NCI-H510A treated with DMSO at 0.1 percent for 48 hours (cell line): ENCODE measurements at places on chromosomes 3 and 15.
A peak's percentile ranks its signal among the peaks of the same experiment; 100 is the strongest.

DNA sequence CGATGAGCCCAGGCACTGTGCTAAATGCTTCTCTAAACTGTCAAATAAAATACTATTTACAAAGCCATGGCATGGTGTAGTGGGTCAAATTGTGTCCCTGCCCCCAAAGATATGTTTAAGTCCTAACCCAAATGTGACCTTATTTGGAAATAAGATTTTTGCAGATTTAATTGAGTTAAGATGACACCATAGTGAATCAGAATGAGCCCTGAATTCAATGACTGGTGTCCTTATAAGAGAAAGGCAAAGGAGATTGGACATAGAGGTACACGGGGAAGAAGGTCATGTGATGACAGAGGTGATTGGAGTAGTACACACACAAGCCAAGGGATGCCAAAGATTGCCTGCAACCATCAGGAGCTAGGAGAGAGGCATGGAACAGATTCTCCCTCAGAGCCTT is 121.6 kb upstream of the VEPH1 start:
- DNase-seq, result no peak

GRCh38 chr3:102466001-102466400 is 31.2 kb downstream of the ZPLD1 start:
- DNase-seq, result no peak

- DNase-seq, result no peak
Observed at GRCh38 chr3:87354398-87354797, 78.0 kb upstream of the POU1F1 start.

- no peak for DNase-seq
Observed at GRCh38 chr3:123378409-123378915, 70.4 kb downstream of the ADCY5 start.

DNA sequence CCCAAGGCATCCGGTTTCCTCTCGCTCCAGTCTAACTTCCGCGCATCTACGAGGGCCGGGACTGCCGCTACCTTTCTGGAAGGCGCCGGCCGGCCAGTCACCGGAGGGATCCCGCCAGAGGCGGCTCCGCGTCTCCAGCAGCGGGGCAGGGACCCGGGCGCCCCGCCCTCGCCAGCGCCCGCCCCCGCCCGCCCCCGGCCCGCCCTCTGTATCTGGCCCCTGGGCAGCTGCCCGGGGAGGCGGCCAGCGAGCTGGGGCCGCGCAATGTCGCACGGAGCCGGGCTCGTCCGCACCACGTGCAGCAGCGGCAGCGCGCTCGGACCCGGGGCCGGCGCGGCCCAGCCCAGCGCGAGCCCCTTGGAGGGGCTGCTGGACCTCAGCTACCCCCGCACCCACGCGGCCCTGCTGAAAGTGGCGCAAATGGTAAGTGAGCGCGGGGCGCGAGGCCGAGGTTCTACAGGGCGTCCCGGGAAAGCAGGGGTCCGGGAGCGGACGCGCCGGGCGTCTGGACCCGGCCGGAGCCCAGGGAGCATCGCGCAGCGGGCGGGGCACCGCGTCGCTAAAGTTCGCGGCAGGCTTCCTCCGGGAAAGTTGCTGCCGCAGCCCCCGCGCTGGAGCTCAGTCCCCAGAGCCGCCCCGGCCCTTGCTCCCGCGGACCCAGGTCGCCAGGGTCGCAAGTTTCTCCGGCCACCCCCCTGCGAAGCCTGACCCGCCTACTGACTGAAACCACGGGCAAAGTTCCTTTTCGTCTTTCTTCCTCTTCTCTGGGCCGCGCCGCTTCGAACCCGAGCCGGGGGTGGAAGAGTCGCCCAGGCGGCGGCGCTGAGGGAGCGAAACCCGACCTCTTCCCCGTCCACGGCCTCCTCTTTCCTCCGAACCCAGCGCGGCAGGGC is at the start of gene CMTM7:
Gene CMTM7, plus strand, starts transcription at position 211 of the 893 bp plus-strand sequence. Its CDS starts 54 bp downstream, at position 265.
- DNase-seq, result peak; percentile 32

- no peak for DNase-seq
Observed at GRCh38 chr3:141915766-141916165, 39.3 kb downstream of the ATP1B3 start.

- no peak for DNase-seq
Observed at GRCh38 chr15:61003437-61004218, 225.5 kb downstream of the RORA start.

DNA sequence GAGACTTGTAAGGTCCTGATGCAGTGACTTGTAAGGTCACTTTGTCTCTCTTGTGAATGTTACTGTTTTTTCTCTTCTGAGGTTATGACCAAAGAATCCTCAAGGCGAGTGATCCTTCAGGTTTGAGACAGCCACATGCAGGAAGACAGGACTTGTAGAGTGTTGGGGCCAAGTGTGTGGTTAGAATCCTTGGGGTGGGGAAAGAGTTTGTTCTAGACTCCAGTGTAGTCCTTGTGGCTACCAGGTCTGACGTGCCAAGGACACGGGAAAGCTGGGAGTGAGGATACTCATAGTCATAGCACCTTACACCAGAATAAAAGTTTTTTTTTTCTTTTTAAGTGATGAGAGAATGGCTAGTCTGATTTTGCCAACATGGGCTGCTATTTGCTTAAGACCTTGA is 7.3 kb upstream of the SACM1L start:
- DNase-seq, result no peak

GRCh38 chr3:8282541-8283165 is 219.0 kb upstream of the LMCD1 start:
- no peak for DNase-seq

- DNase-seq, result no peak
Observed at GRCh38 chr15:32870240-32871033, 152.6 kb downstream of the GREM1 start.

- DNase-seq, result no peak
Observed at GRCh38 chr3:192422997-192423342, 304.4 kb downstream of the FGF12 start.

DNA sequence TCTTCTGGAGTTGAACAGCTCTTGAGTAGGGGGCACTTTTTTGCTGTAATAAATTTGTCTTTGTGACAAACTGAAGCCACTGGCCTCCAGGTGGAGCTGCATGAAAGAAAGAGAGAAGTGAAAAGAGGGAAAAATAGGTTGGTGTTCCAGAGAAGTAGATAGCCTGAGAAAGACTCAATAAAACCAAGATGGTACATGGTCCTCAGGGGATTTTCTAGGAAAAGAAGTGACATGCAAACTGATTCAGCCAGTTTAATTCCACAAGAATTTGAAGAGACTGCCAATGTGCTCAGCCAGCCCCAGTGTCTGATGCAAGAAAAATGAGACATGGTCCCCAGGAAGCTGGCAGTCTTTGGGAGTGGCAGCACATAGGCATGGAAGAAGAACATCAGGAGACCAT is 152.7 kb downstream of the CD47 start:
- DNase-seq, result no peak

GRCh38 chr3:89104499-89104898 is 2.9 kb upstream of the EPHA3 start:
- no peak for DNase-seq

DNA sequence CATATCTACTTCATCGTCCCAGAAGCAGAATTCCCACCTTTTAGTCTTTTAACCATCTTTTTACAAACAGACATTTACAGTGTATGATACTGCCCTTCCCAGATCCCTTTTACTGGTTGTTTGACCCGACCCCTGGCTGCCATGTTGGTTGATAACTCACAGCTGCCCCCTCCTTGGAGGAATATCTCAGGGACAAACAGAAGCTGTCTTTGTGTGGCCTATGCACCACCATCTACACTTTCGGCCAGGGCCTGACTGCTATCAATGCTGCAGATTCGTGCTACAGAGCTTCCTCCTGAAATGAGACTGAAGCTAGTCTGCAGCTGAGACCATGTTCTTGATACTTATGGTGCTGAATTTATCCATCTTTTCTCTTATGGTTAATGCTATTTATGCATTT is 6.6 kb upstream of the POLQ start:
- DNase-seq, result no peak

GRCh38 chr3:71039332-71039731 is 544.2 kb downstream of the FOXP1 start:
- DNase-seq, result no peak

DNA sequence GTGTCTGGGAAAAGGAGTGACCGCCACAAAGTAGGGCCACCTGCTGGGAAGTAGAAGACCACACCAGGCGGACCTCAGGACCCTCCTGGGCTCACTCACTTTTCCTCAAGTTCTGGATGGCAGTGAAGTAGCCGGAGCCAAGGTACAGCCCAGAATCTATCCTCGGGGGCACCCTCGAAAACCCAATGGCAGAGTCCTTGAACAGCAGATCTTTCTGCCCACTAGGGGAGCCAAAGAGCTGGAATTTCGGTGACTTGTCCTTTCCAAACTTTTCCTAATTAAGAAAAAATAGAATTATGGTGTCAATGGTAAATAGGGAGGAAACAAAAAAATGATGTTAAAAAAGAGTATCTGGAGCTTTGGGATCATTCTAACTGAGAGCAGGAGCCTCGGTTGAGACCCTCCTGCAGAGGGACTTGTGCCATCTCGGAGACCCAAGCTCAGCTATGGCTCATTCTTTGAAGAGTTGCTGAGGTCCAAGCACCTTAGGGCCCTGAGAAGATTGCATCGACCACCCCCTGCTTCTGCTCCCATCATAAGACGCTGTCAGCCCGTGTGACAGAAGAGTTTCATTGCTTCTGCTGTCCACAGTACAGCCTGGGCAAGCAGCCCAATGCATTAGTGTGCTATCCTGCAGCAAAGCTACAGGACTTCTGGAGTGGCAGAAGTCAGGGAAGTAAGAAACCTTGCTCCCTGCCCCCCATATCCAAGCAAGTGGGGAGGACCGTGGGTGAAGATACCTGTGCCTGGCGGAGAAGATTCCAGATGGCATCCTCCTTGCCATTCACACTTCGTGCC is 14.8 kb downstream of the LTF start:
- DNase-seq, result no peak

- no peak for DNase-seq
Observed at GRCh38 chr3:122957707-122958689, 69.6 kb downstream of the SEMA5B start.

DNA sequence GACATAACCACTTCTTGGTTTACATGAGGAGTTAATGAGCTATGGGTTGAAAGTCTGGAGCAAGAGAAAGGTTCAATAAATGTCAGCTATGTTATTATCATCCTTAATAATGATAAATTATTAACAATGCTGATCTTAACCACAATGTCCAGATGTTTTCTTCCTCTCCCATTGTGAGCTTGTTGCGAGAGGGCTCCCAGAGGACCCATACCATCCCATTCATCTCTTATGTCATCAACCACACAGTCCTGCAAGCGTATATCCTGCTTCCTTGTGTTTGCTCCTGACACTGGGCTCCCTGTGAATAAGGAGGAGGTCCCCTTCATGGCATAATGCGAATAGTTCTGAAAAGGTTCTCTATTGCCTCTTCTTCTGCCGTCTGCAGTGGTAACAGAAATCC is 266.8 kb downstream of the TLE3 start:
- DNase-seq, result no peak

- DNase-seq, result no peak
Observed at GRCh38 chr3:160815280-160815679, 59.2 kb downstream of the PPM1L start.

GRCh38 chr15:71883447-71883846 is 73.1 kb downstream of the NR2E3 start:
- DNase-seq, result no peak

- no peak for DNase-seq
Observed at GRCh38 chr15:70192490-70192889, 94.8 kb upstream of the TLE3 start.

DNA sequence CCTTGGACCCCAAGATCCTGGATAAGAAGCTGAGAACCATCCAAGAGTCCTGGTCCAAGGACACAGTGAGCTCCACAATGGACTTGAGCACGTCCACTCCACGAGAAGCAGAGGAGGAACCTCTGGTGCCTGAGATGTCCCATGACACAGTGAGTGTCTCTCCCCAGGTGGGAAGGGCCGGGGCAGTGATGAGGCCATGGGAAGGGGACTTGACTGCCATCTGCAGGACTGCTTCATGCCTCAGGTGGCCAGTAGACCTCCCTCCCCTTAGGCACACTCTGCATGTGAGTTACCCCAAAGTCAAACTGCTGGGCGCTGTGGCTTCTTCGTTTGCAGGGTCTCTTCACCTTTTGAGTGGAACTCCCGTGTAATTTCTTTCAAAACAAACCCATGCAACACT is 59.7 kb downstream of the CCDC33 start:
- DNase-seq, result no peak

DNA sequence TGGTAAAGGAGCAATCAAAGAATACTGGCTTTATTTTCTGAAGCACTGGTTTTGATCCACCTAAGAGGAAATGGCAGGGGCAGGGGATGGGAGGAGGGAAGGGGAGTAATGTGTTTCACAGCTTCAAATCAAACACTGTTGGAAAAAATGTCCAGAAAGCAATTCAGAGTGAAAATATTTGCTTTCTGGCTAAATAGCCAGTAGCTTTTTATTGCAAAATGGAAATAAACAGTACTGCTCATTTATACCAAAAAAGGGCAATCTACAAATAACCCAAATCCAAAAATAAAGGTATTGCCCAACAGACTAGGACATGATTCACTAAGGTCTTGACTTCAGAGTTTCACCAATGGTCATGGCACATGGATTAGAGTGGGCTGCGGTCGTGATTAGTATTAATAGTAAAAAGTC is 279.3 kb upstream of the THBS1 start:
- DNase-seq, result no peak

DNA sequence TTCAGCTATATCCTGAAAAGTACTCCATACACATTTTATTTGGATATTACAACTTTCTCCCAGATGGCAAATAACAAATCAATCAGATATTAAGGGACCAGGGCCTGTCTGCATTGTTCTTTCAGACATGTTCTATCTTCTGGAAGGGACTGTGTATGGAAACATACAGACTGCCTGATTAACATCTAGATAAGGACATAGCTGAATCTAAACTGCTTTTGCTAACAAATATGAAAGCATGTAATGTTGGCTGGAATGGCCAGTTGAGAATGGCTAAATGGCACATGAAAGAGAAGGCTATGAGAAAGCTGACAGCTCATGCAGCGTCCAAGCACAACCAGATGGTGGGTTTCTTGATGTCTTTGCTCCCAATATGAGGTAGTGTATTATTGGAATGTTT is 149.4 kb downstream of the CFAP20DC start:
- DNase-seq, result no peak

DNA sequence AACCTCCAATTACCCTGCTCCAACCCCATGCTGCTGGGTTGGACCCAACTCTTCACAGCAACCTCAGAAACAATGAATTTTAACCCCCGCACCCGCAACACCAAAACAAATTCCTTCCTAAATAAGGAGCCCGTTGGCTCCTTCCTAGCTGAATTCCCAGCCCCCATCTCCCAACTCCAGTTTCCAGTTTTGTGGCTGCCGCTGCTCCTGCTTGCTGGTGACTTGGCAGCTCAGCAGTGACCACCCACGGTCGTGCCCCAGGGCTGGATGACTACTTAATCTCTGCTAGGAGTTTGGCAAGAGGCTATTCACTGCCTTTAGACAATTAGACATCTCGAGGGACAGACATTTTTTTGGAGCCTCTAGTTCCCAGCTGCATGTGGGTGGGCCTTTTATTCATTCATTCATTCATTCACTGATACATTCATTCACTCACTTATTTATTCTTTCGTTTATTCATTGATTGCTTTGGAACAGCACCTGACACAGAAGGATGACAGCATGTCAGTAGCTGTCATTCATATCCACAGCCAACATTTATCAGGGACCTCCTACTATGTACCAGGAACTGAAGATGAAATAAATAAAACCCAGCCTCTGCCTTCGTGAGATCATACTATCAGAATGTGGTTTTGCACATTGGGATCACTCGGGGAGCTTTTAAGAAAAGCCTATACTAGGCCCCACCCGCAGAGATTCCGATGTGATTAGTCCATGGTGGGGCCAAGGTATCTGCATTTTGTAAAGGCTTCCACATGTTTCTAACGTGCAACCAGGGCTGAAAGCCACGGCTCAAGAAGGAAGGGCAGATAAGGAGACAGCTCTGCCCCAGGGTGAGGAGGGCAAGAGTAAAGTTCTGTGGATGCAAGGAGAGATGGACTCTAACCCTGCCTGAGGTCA is 256.5 kb downstream of the SHQ1 start:
- no peak for DNase-seq
